D721Med (cell line): ENCODE measurements at places on chromosomes 7 and 10.

DNA sequence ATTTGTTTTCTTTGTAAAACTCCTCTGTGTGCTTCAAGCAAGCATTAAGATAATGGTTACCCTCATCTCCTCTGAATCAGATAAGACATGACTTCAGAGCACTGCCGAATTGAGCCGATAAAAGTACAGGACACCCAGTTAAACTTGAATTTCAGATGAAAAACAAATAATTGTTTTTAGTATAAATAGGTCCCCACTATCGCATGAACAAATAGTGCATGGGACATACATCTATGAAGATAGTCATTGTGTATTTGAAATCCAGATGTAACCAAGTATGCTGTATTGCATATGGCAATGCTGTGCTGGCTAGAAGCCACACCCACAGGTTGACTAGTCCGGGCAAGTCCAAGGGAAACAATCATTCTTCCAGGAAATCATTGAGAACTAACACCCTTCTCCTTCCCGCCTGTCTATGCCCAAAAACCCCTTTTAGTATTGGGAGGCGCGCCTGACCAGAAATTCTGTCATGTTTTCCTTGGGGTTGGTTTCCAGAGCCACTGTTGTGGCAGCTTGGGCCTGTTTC, 12.6 kb upstream of the FGFR2 start:
- DNase-seq = no peak

DNA sequence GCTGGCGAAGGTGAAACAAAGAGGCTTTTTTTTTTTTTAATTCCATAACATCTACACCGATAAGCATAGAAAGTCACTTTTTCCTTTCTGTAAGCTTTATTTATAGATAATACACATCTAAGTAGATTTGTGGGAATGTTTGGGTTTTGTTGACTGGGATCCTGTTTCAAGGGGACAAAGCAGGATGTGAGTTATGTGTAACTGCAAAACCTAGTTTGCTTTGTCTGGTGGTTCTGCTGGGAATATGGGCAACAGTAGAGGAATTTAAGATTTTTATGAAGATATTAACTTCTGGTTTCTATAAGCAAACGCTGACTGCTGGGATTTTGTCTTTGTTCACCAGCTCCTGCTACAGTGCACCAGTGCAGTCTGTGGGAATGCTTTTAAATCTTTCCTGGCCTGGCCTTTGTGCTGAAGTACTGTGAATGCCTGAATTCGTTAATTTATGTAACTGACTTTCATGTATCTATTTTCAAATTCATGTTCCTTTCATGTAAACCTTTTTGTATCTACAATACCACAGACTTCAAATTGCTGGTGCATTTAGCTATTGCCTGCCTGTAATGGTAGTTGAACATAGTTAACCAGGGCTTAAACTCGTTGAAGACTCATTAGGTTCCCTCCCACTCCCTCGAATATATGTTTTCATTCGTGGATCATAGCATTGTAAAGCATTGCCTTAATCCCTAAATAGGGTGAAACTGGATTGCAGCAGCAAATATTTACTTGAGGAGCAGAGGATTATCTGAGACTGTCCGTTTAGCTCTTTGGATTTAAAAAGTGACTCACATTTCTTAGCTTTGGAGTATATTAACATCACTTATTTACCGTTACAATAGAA, 1.5 kb downstream of the KLHL7 start:
- DNase-seq = no peak

- no peak for DNase-seq
These were observed 6.0 kb downstream of the PPP1R9A start for GRCh38 chr7:94913391-94913790.

- no peak for DNase-seq
These were observed 34.2 kb downstream of the KLF6 start for GRCh38 chr10:3750854-3751253.

DNA sequence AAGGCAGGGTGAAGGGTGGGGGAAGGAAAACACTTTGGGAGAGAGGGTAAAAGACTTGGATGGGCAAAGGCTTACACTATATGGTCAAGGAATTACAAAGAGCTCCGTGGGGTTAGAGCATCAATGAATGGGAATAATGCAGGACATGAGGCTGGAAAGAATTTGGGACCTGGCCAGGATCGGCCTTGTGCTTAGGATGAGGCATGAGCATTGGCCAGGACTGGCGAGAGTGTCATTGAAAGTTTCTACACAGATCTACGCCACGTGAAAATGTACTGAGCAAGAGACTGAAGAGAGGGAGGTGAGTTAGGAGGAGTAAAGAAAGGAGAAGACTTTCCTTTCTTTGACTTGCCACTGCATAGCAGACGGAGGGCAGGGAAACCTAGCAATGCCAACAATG, 142.8 kb downstream of the PTEN start:
- DNase-seq = no peak

- no peak for DNase-seq
These were observed 10.9 kb downstream of the PDZD8 start for GRCh38 chr10:117364110-117364960.

DNA sequence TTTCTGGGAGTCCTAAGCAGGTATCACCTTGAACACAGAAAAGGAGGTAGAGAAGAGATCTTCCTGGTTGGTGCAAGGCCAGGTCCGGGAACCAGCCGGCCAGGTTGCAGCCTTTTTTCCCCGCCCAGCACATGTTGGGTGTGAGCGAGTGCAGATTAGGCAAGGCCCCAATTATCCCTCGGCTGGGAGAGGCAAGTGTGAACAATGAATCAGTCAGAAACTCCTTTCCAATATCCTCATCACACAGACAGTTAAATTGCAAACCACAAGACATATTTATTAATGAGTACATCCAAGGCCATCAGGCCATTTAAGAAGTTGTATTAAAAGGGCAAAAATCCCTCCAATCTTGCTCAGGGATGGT, 115.0 kb upstream of the AFAP1L2 start:
- DNase-seq = no peak
